Stimulated activated CD4-positive, alpha-beta T cell treated with anti-CD3 and anti-CD28 coated beads, Interleukin-1b, Interleukin-23, amount 100 ng/mL, for 1 hour (primary cell): ENCODE measurements at places on chromosomes 7 and 10.

DNA sequence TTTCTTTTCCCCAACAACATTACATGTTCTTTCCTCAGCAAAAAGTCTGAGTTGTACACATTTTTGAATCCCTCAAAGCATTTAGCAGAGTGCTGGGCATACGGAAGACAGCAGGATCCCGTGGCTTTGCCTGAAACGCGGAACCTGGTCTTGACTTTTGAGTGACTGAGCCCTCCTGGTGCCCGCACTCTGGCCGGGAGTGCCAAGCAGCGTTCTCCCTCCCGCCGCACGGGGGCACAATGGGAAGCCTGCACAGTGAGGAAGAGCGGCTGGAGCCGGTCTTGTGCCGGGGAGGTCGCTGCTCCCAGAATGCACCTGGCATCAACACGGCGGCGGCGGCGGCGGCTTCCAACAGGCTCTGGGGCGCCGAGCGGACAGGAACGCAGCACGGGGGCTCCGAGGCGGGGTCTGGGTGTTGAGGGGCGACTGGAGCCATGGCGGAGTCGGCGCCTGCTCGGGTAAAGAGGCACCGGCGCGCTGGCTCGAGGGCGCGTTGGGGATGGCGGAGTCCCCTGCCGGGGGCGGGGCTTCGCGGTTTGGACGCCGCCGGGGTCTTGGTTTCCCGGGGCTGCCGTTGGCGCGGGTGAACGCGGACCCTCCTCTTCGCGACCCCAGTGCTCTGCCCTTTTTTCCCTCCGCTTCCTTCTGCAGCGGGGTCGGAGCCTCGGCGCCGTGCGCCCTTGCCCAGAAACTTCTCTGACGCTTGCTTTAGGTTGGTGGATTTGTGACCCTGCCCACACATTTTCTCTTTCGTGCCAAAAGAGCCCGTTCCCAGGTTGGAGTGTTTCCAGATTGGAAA lies at the start of gene ZNF212:
Gene ZNF212, plus strand, starts transcription at position 307 of the 799 bp plus-strand sequence. Its CDS starts 128 bp downstream, at position 435.
- DNase-seq = peak; percentile 71

- DNase-seq = no peak
Observed at GRCh38 chr10:54434782-54435181, 366.2 kb downstream of the PCDH15 start.

GRCh38 chr10:102627291-102627735 lies 17.0 kb upstream of the TRIM8 start:
- no peak for DNase-seq

GRCh38 chr10:47176903-47177868 lies 122.8 kb upstream of the GDF10 start:
- DNase-seq = no peak

DNA sequence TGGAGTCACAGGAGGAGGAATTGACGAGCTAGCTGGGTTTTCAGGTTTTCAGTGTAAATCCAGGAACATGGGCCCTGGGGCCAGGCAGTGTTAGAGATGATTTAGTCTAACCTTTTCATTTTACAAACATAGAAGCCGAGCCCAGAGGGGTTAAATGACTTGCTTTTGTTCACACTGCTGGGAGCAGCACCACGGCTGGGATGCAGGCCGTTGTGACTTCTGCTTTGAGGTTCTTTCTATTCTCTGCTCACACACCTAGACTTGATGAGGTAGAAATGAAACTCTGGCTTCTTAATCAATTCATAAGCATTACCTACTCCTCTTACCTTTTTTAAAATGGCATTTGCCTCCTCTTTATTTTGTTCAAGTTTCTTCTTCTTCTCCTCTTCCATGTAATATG lies 36.4 kb downstream of the CREB5 start:
- DNase-seq = no peak

- no peak for DNase-seq
Observed at GRCh38 chr7:157027568-157028198, 17.2 kb upstream of the MNX1 start.
